T-helper 1 cell treated with Interleukin-12 subunit alpha and Interleukin-12 subunit beta and Interleukin-4 antibody, amounts not matched to agents 30 ng/mL and 1 ng/mL, for 36 hours (primary cell): ENCODE measurements at places on chromosomes 5 and 9. TPM values are rescaled to one million over a fixed set of nuclear protein-coding genes. Genes with fewer than 3 reads are reported as not detected.

MAN1B1 gene
- 50.4 and 54.3 TPM in 2 replicates for total RNA-seq

PCDHA13 gene
- not detected in 2 replicates for total RNA-seq

PRR16 gene
- total RNA-seq = not detected in 2 replicates

ADRB2 gene
- 0.81 and 0.90 TPM in 2 replicates for total RNA-seq

RABEPK gene
- 17.2 and 17.6 TPM in 2 replicates for total RNA-seq

SIMC1 gene
- 34.3 and 35.8 TPM in 2 replicates for total RNA-seq

GABRB2 gene
- total RNA-seq = not detected in 2 replicates

ABO gene
- total RNA-seq = 2.1 and 2.5 TPM in 2 replicates

LURAP1L gene
- not detected in 2 replicates for total RNA-seq

FLT4 gene
- 0.32 and 0.56 TPM in 2 replicates for total RNA-seq

IFNE gene
- 0.32 TPM in 1 of 2 replicates, not detected in the other for total RNA-seq

TRIM7 gene
- total RNA-seq = 0.32 and 0.56 TPM in 2 replicates

PTPRD gene
- total RNA-seq = not detected in 2 replicates

NSA2 gene
- 58.2 and 70.1 TPM in 2 replicates for total RNA-seq

TRIP13 gene
- 20.8 and 24.1 TPM in 2 replicates for total RNA-seq

SYK gene
- 0.07 and 0.42 TPM in 2 replicates for total RNA-seq

PIP5K1B gene
- total RNA-seq = 4.4 and 4.7 TPM in 2 replicates

PFN3 gene
- not detected in 2 replicates for total RNA-seq

SNCAIP gene
- total RNA-seq = not detected in 2 replicates

NUTM2F gene
- not detected in 2 replicates for total RNA-seq

ADAMTS13 gene
- 1.7 and 2.5 TPM in 2 replicates for total RNA-seq

MORN5 gene
- total RNA-seq = not detected in 2 replicates

SV2C gene
- total RNA-seq = 0.07 and 0.17 TPM in 2 replicates

ITK gene
- total RNA-seq = 295 and 307 TPM in 2 replicates

LCN9 gene
- not detected in 2 replicates for total RNA-seq

FGF10 gene
- not detected in 2 replicates for total RNA-seq

FGF18 gene
- total RNA-seq = 0.12 TPM in 1 of 2 replicates, not detected in the other

ORM2 gene
- total RNA-seq = not detected in 2 replicates

NR4A3 gene
- 9.8 and 10.5 TPM in 2 replicates for total RNA-seq

IFNA13 gene
- total RNA-seq = not detected in 2 replicates

PAEP gene
- total RNA-seq = not detected in 2 replicates

ZMAT2 gene
- 62.0 and 63.3 TPM in 2 replicates for total RNA-seq

GFRA3 gene
- total RNA-seq = 0.10 and 0.17 TPM in 2 replicates
